ENCODE measurements at places on chromosomes 12 and 14.

GRCh38 chr12:102423462-102423861 lies 56.9 kb downstream of the IGF1 start:
- DNase-seq, result no peak

DNA sequence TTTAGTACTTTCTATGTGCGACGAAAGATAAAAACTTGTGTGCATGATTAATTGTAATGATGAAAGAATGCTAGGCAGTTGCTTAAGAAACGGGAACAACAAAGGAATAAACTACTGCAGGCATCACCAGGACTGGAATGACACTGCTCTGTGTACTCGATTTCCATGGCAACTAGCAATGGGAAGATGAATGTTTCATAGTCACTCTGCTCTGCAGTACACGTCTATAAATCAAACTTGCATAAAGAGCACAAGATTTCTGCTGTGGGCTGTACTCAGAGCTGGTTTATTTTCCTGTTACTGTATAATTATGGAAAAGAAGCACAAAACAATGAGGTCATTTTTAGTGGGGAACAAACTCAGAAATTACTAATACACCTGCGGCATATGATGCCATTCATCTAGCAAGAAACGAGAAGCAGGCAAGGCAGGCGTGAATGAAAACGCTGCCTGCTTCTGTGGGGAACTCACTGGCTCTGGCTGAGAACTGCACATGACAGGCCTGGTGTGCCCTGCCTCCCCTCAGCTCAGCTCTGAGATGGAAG lies 41.8 kb downstream of the EFCAB11 start:
- no peak for DNase-seq

DNA sequence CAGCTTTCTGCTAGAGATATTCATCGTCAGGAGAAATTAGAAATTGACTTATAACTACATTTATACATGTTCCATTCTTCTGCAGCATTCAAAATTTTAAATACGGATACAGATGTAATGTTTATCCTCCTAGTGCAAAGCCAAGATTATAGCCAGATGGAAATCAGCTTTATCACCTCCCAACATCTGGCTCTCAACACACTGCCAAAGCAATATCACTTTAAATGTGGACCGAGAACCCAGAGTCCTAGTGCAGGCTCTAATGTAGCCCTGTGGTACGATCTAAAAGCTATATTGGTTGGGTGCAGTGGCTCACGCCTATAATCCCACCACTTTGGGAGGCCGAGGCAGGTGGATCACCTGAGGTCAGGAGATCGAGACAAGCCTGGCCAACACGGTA lies 6.5 kb downstream of the MLH3 start:
- DNase-seq, result no peak

- DNase-seq, result no peak
These were observed 227.5 kb upstream of the ABCD2 start for GRCh38 chr12:39846971-39847650.
